ENCODE measurements at places on chromosomes 5 and 9. TPM values are rescaled to one million over a fixed set of nuclear protein-coding genes. Genes with fewer than 3 reads are reported as not detected.

MEGF10 gene
- not detected for total RNA-seq

LPAR1 gene
- not detected for total RNA-seq

GRCh38 chr5:136146201-136146600 lies 13.6 kb downstream of the SMAD5 start:
- H3K27me3 ChIP-seq: peaks cover 5% of the 10 kb centered on the region
- peaks cover 1% of the 10 kb centered on the region for H3K4me1 ChIP-seq
- no peak overlapping the region for H3K27ac ChIP-seq
- H3K4me3 ChIP-seq: no peak overlapping the region
- H3K36me3 ChIP-seq: peaks cover 3% of the 10 kb centered on the region
- no peak for DNase-seq

- H3K27me3 ChIP-seq: peaks cover 12% of the 10 kb centered on the region
- H3K27ac ChIP-seq: no peak overlapping the region
Observed at GRCh38 chr9:4750023-4750673, 9.1 kb upstream of the AK3 start.

GRCh38 chr5:111517853-111518501 lies 5.6 kb upstream of the STARD4 start:
- DNase-seq: no peak
- H3K4me1 ChIP-seq: peaks cover 36% of the 10 kb centered on the region
- H3K36me3 ChIP-seq: no peaks in the 10 kb centered on the region
- H3K27ac ChIP-seq: no peak overlapping the region
- H3K27me3 ChIP-seq: no peaks in the 10 kb centered on the region
- H3K4me3 ChIP-seq: no peak overlapping the region

DNA sequence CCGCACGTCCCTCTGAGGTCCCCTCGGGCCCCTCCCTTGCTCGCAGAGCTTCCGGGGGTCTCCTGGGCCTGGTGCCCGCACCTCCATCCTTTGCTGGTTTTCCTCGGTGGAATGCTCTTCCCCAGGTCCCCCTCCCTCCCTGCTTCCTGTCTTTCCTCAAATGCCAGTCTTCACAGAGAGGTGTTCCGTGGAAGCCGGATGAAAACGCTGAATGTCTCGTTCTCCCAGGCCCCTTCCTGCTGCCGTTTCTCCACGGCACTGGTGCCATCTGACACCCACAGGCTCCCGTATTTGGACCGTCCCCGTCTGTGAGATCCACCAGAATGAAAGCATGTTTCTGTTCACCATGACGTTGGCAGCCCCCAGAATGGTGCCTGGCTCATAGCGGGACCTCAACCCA lies 4.1 kb downstream of the OR2V1 start:
- H3K27me3 ChIP-seq: peaks cover 24% of the 10 kb centered on the region
- H3K4me3 ChIP-seq: no peak overlapping the region
- no peak for DNase-seq
- H3K4me1 ChIP-seq: no peaks in the 10 kb centered on the region

- H3K4me3 ChIP-seq: no peak overlapping the region
- H3K27me3 ChIP-seq: peaks cover 3% of the 10 kb centered on the region
- no peaks in the 10 kb centered on the region for H3K36me3 ChIP-seq
- H3K4me1 ChIP-seq: no peaks in the 10 kb centered on the region
- H3K27ac ChIP-seq: no peak overlapping the region
Observed at GRCh38 chr9:84955971-84956370, 286.4 kb downstream of the NTRK2 start.

DNA sequence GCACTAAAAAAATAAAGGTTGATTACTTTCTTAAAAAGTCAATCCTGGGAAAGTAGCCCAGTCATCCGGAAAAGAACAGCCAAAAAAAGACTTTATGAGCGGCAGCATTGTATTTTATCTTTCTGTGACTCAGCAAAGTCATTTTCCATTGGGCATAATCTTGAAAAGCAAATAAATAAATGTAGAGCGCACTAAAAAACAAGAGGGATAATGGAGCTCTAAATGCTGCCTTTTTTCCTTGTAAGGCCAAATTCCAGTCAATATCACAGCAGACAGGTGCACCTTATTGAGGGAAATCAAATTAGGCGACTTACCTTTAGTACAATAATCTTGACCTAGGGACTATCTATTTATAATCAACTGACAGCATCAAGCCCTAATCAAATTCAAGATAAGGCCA lies 266.8 kb downstream of the MTRR start:
- no peaks in the 10 kb centered on the region for H3K4me1 ChIP-seq
- no peaks in the 10 kb centered on the region for H3K27me3 ChIP-seq
- no peaks in the 10 kb centered on the region for H3K36me3 ChIP-seq
- DNase-seq: no peak
- no peak overlapping the region for H3K27ac ChIP-seq

Data from activated T-helper 2 cell treated with anti-CD3 and anti-CD28 coated beads, Interferon-gamma antibody, Interleukin-2, Interleukin-4, amounts not matched to agents 10 μg/mL and 5 μg/mL and 100 μg/mL, durations not matched to agents 14 hours and 24 hours and 36 hours (primary cell).